ENCODE measurements at places on chromosomes 4 and X. TPM values are rescaled to one million over a fixed set of nuclear protein-coding genes. Genes with fewer than 3 reads are reported as not detected.
A peak's percentile ranks its signal among the peaks of the same experiment; 100 is the strongest.

- H3K27me3 ChIP-seq: no peaks in the 10 kb centered on the region
- DNase-seq: no peak
- no peak overlapping the region for H3K27ac ChIP-seq
- no peak overlapping the region for H3K4me3 ChIP-seq
These were observed 56.0 kb downstream of the ZFYVE28 start for GRCh38 chr4:2362266-2363055.

GRCh38 chr4:48698029-48698971 lies 81.8 kb downstream of the FRYL start:
- H3K27me3 ChIP-seq: no peaks in the 10 kb centered on the region
- DNase-seq: no peak
- H3K4me1 ChIP-seq: peaks cover 23% of the 10 kb centered on the region
- no peak overlapping the region for H3K27ac ChIP-seq
- peaks cover 19% of the 10 kb centered on the region for H3K36me3 ChIP-seq

GRCh38 chrX:130834149-130834548 lies 68.9 kb downstream of the ENOX2 start:
- no peak overlapping the region for H3K4me3 ChIP-seq
- no peaks in the 10 kb centered on the region for H3K4me1 ChIP-seq
- no peak overlapping the region for H3K27ac ChIP-seq
- no peak for DNase-seq
- H3K36me3 ChIP-seq: no peaks in the 10 kb centered on the region

DNA sequence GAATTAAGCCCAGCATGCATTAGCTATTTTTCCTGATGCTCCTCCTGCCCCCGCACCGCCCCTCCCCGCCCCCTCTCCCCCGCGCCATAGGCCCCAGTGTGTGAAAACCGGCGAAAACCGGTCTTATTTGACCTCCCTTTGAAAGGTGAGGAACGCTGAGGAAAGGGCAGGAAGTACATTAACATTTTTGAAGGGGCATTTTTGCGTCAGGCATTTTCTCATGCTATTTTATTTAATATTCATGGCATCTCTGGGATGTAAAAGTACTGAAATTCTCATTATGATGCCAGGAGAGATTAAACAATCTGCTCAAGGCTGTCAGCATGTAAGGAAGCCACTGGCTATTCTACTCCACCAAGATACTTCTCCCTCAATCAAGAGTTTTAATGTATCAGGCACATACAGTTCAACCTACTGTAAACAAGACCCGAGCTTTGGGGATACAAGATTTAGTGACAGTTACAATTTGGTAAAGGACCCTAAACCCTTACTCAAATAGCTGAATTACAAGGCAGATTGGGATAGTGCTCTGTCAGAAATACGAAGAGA lies 1.2 kb upstream of the NMU start:
- no peaks in the 10 kb centered on the region for H3K36me3 ChIP-seq
- H3K27me3 ChIP-seq: peaks cover 67% of the 10 kb centered on the region
- no peak overlapping the region for H3K27ac ChIP-seq
- no peak for DNase-seq
- H3K4me1 ChIP-seq: peaks cover 12% of the 10 kb centered on the region
- no peak overlapping the region for H3K4me3 ChIP-seq

GRCh38 chr4:72744103-72744725 lies 175.2 kb upstream of the ADAMTS3 start:
- H3K27ac ChIP-seq: no peak overlapping the region
- H3K36me3 ChIP-seq: no peaks in the 10 kb centered on the region
- no peak for DNase-seq
- peaks cover 2% of the 10 kb centered on the region for H3K27me3 ChIP-seq
- H3K4me3 ChIP-seq: no peak overlapping the region
- no peaks in the 10 kb centered on the region for H3K4me1 ChIP-seq

GRCh38 chr4:147786031-147786430 lies 54.1 kb downstream of the ARHGAP10 start:
- H3K27ac ChIP-seq: no peak overlapping the region
- H3K36me3 ChIP-seq: no peaks in the 10 kb centered on the region
- H3K27me3 ChIP-seq: no peaks in the 10 kb centered on the region
- H3K4me3 ChIP-seq: no peak overlapping the region
- peaks cover 14% of the 10 kb centered on the region for H3K4me1 ChIP-seq
- DNase-seq: no peak

GRCh38 chrX:39755143-39756032 lies 342.4 kb downstream of the BCOR start:
- H3K4me1 ChIP-seq: peaks cover 9% of the 10 kb centered on the region
- no peaks in the 10 kb centered on the region for H3K36me3 ChIP-seq
- no peak overlapping the region for H3K4me3 ChIP-seq
- H3K27me3 ChIP-seq: no peaks in the 10 kb centered on the region

The DDX53 gene
- not detected for total RNA-seq

The SFRP2 gene
- total RNA-seq: not detected

GRCh38 chrX:42755815-42756214 lies 22.1 kb downstream of the PPP1R2C start:
- H3K27ac ChIP-seq: no peak overlapping the region
- H3K27me3 ChIP-seq: no peaks in the 10 kb centered on the region
- H3K4me3 ChIP-seq: no peak overlapping the region
- H3K4me1 ChIP-seq: no peaks in the 10 kb centered on the region
- no peak for DNase-seq

The PDS5A gene
- total RNA-seq: 108 TPM

- H3K27ac ChIP-seq: no peak overlapping the region
- H3K4me1 ChIP-seq: no peaks in the 10 kb centered on the region
- DNase-seq: no peak
- no peaks in the 10 kb centered on the region for H3K27me3 ChIP-seq
- no peaks in the 10 kb centered on the region for H3K36me3 ChIP-seq
- no peak overlapping the region for H3K4me3 ChIP-seq
These were observed 1999.1 kb upstream of the ADGRL3 start for GRCh38 chr4:59200992-59201391.

GRCh38 chrX:28487818-28488217 lies 99.4 kb upstream of the IL1RAPL1 start:
- no peaks in the 10 kb centered on the region for H3K27me3 ChIP-seq
- H3K27ac ChIP-seq: no peak overlapping the region
- H3K4me1 ChIP-seq: no peaks in the 10 kb centered on the region

The KLF8 gene
- 15.2 TPM for total RNA-seq

DNA sequence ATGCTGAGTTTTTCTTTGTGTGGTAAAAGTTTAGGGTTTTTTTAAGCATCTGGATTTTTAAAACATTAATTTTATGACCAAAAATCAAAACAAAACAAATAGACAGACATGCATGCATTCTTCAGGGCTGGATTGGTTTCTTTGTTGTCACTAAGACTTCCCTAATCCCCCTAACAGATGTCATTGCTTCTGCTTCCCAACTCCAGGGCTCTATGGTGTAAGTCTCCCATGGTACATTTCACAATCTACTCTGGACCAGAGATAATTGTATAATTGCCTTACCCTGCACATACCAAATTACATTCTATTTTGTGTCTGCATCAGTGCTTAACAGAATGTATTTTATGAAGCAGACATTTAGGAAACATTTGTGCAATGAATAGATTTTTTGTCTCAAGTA lies 529.1 kb upstream of the SMIM31 start:
- no peak overlapping the region for H3K4me3 ChIP-seq
- H3K27ac ChIP-seq: no peak overlapping the region
- H3K36me3 ChIP-seq: no peaks in the 10 kb centered on the region
- DNase-seq: no peak
- no peaks in the 10 kb centered on the region for H3K27me3 ChIP-seq
- H3K4me1 ChIP-seq: no peaks in the 10 kb centered on the region

DNA sequence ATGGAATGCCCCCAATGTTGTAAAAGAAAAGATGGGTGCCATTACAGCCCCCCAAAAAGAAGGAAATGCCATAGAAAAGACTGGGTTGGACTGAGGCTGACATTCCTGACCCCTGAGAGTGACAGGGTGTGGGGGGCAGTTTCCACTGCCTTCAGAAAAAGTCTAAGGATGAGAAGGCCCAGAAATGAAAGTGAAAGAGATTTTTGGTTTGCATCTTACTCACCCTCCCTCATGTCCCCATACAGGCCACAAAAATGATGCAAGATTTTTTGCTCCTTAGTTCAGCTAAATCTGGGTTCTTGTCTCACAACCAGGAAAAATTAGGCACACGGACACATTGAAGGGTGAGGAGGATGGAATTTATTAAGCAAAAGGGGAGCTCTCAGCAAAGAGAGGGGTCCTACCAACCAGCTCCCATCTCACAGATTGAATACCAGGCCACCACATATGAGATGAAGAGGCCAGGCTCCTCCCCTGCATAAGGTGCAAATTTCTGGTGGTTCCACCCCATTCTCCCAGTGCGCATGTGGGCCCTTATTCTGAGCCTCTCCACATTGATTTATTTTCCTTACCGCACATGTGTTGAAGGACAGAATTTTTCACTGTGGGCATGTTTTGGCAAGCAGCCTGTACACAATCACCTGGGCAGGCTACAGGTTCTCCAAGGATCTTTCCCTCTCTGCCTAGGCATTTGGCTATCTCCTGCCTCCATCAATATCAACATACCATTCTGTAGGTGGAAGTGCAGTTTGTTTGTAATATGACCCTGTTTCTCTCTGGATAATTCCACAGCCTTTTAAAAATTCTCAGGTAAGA lies 18.8 kb downstream of the PPP4R3C start:
- no peak for DNase-seq
- H3K36me3 ChIP-seq: no peaks in the 10 kb centered on the region
- peaks cover 8% of the 10 kb centered on the region for H3K4me1 ChIP-seq
- peak overlapping the region; percentile 84 for H3K27ac ChIP-seq
- no peak overlapping the region for H3K4me3 ChIP-seq
- H3K27me3 ChIP-seq: no peaks in the 10 kb centered on the region

The LANCL3 gene
- 0.30 TPM for total RNA-seq

The GPRIN3 gene
- 57.4 TPM for total RNA-seq

GRCh38 chr4:17647927-17648326 lies 33.5 kb downstream of the MED28 start:
- no peak overlapping the region for H3K27ac ChIP-seq
- H3K27me3 ChIP-seq: peaks cover 2% of the 10 kb centered on the region
- H3K36me3 ChIP-seq: no peaks in the 10 kb centered on the region
- peaks cover 8% of the 10 kb centered on the region for H3K4me1 ChIP-seq

DNA sequence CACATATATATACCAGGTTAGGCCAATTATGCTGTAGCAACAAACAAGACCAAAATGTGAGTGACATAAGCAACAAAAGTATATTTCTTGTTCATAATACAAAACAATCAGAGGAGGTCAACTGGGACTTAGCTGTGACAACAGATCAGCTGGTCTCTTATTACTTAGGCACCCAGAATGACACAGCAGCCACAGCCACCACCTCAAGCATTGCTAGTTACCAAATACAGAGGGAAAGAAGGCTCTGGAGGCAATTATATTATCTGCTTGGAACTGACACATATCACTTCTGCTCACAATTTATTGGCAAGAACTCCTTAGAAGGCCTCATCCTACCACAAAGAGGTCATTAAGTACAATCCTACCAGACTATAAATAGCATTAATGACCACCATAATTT lies 15.2 kb downstream of the ATOH1 start:
- no peaks in the 10 kb centered on the region for H3K36me3 ChIP-seq
- no peak overlapping the region for H3K27ac ChIP-seq
- no peak overlapping the region for H3K4me3 ChIP-seq

The SLITRK2 gene
- total RNA-seq: not detected

DNA sequence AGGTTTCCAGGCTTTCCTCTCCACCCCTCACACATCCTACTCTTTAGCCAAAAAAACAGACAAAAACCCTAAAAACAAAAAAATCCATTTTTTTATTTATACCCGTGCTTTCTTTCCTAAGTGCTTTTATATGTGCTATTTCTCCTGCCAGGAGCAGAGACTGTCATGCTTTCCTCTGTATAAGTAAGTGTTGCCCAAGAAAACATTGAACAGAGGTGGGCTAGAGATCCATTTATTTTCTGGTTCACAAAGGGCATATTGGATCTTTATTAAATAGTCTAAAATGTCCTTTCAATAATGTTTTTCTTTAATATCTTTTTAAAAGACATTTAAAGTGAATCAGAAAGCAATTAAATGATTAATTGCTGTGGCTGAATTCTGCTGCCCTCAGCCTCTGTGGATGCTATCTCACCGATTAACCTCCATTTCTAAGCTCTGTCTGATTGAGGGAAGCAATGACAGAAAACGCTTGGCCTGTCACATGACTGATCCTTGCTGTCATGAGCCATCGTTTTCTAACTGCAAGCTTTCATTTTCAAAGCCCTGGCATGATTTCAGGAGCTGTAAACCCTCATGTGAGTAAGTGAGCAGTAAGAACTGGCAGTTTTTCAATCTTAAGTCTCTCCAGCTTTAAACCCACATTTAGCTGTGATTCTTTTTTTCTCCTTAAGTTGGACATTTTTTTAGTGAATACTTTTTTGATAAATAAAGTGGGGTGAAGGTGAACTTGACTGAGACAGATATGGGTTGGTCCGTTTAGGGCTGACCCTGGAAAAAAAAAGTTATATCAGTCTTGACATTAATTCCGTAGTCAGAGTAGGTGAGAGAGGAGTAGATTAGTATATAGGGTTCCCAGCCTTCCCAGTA lies 180.7 kb upstream of the PGRMC2 start:
- no peaks in the 10 kb centered on the region for H3K4me1 ChIP-seq
- H3K36me3 ChIP-seq: no peaks in the 10 kb centered on the region
- no peaks in the 10 kb centered on the region for H3K27me3 ChIP-seq
- DNase-seq: no peak

- H3K4me3 ChIP-seq: no peak overlapping the region
- no peak for DNase-seq
- no peaks in the 10 kb centered on the region for H3K36me3 ChIP-seq
- H3K27me3 ChIP-seq: no peaks in the 10 kb centered on the region
- no peak overlapping the region for H3K27ac ChIP-seq
These were observed 782.8 kb upstream of the MAGEB2 start for GRCh38 chrX:29432534-29432933.

GRCh38 chr4:98673978-98674377 lies 15.6 kb upstream of the TSPAN5 start:
- peaks cover 14% of the 10 kb centered on the region for H3K4me1 ChIP-seq
- DNase-seq: no peak
- no peak overlapping the region for H3K27ac ChIP-seq

GRCh38 chr4:119059221-119059620 lies 76.4 kb upstream of the MYOZ2 start:
- H3K27ac ChIP-seq: no peak overlapping the region
- no peaks in the 10 kb centered on the region for H3K36me3 ChIP-seq
- H3K4me1 ChIP-seq: no peaks in the 10 kb centered on the region
- H3K4me3 ChIP-seq: no peak overlapping the region
- DNase-seq: no peak
- H3K27me3 ChIP-seq: no peaks in the 10 kb centered on the region
